ENCODE measurements at places on chromosomes 12 and 14. TPM values are rescaled to one million over a fixed set of nuclear protein-coding genes. Genes with fewer than 3 reads are reported as not detected.

ABCD2 gene
- total RNA-seq = not detected

NID2 gene
- total RNA-seq = not detected

LIN7A gene
- total RNA-seq = not detected

DNA sequence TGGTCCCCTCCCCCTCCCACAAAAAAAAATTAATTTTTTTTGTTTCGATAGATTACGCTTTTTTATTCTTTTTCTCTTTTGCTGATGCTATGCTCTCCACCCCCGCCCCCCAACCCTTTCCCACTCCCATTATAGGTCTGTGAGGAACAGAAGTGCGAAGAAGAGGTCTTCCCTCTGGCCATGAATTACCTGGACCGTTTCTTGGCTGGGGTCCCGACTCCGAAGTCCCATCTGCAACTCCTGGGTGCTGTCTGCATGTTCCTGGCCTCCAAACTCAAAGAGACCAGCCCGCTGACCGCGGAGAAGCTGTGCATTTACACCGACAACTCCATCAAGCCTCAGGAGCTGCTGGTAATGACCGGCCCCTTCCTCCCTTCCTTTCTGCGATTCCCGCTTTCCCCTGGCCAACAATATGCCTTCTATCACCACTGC is 2.3 kb downstream of the CCND2 start:
- DNase-seq = no peak

DNA sequence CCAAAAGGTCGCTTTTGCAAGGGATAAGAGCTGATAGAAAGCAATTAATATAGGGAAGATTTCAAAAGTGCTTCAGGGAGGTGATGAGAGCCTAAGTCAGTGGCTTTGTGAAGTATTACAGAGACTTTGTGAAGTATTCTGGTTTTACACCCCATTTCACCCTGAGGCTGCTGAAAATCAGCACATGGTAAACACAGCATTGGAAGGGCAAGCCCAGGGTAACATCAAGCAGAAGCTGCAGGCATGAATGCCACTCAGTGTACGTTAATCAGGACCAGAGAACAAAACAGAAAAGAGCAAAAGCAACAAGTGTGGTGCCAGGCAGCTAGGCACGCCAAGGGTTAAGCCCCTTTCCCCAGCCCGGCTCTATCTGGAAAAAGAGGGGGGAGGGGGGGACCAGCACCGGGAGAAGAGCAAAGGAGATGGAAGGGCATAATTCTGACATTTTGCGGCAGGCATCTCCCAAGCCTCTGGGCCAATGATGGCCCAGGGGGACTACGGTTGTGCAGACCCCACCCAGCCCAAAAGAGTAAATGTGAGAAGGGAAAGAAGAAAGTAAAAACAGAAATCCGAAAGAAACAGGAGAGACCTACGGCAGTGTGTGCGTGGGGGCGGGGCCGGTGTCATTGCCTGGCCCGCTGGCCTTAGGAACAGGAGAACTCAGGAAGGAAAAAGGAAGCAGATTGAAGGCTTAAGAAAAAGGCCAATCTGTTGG is 58.9 kb downstream of the DHRS2 start:
- DNase-seq = no peak
